Stimulated activated CD8-positive, alpha-beta memory T cell treated with anti-CD3 and anti-CD28 coated beads, Interleukin-4, amount 100 ng/mL, for 48 hours (primary cell): ENCODE measurements at places on chromosomes 3 and 15.

- DNase-seq, result no peak
Observed at GRCh38 chr15:32936283-32936918, 218.6 kb downstream of the GREM1 start.

GRCh38 chr3:65595222-65596028, 443.3 kb downstream of the MAGI1 start:
- DNase-seq, result no peak

DNA sequence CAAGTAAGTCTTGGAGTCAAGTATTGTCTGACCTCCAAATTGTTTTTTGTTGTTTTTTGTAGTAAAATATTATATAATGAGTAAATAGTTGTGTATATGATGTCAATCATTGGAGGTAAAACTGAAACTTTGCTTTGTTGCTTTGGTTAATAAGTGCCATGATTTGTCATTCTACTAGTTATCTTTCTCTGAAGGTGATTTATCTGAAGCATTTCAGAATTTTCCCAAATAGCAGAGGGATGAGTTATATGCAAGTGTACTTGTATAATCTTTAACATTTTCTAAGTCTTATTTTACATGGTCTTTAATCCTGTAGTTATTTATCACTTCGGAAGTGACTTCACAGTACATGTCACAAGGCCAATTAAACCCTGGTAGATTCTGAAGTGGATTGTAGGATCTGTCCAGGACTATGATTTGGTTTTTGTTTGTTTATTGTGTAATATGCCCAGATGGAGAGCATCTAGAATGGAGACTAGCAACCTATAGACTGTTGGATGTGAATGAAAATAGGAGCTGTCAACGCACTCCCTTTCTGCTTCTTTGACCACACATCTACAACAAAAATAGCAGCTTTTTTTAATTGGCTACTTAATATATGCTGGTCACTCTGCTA, 93.1 kb upstream of the SAMMSON start:
- no peak for DNase-seq

DNA sequence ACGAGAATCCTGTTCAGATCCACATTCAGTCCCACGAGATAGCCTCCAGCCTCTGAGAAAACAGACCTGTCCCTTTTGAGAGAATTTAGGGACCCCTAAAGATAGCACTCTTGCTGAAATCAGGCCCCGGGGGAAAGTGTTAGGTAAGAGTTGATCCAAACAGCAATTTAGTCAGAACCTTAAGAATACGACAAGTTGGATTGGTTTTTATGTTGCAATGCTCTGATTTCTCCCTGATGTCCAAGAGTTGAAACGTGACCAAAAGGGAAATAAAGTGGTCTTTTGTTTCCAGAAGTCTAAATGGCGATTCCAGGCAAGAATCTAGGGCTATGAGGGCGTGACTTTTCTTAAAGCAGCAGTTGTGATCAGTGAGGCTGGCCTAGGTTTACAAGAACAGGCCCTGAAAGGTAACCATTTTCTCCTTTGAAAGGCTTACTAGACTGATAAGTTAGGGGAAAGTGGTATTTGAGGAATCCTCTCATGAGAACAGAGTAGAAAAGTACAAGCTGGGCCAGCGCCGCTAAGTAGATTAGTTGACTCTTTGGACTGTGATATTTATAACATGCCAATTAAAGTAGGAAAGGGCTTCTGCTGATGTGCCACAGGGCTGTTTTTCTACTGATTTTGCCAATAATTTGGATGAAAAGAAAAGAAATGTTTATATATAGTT, 4.9 kb downstream of the MAN2A2 start:
- no peak for DNase-seq

DNA sequence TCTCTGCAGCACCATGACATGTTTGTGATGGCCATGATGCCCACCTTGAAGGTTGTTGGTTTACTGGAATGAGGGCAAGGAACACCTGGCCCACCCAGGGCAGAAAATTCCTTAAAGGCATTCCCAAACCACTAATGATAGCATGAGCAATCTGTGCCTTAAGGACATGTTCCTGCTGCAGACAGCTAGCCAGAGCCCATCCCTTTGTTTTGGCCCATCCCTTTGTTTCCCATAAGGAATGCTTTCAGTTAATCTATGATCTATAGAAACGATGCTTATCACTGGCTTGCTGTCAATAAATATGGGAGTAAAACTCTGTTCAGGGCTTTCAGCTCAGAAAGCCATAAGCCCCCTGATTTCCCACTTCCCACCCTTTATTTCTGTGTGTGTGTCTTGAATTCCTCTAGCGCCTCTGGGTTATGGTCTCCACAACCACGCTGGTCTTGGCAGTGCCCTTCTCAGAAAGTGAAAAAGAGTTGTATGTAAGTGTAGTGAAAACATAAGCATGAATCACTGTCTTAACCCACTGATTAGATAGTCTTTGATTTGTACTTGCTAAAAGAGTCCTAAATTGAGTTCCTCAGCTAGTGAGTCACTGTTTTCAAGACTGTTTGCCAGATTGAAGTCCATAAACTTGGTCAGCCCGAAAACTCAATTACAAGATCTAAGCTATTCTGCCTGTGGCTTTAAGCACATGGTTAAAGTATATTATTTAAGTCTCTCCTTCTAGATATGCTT, 19.0 kb upstream of the CCR2 start:
- peak; percentile 42 for DNase-seq

GRCh38 chr3:31671976-31672375, 139.3 kb downstream of the STT3B start:
- DNase-seq, result no peak

GRCh38 chr3:30342318-30343060, 263.9 kb upstream of the TGFBR2 start:
- DNase-seq, result no peak

GRCh38 chr3:66450390-66451022, 50.3 kb downstream of the LRIG1 start:
- DNase-seq, result no peak

DNA sequence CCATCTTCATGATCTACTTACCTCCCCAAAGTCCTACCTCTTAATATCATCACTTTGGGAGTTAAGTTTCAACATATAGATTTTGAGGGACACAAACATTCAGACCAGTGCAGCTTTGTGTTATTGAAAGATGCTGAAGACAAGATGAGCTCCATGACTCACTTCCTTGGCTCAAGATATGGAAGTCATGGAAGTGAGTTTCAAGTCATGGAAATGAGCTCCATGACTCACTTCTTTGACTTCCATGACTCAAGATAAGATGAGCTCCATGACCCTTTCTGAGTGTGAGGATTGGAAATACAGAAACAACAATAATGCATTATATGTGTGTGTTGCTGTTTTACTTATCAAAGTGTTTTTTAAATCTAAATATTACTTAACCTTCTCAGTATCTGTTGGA, 170.2 kb upstream of the TPRG1 start:
- DNase-seq, result no peak

GRCh38 chr15:25846377-25846776, 16.8 kb downstream of the ATP10A start:
- peak; percentile 70 for DNase-seq

GRCh38 chr3:17054301-17054981, 169.7 kb downstream of the PLCL2 start:
- DNase-seq, result no peak

DNA sequence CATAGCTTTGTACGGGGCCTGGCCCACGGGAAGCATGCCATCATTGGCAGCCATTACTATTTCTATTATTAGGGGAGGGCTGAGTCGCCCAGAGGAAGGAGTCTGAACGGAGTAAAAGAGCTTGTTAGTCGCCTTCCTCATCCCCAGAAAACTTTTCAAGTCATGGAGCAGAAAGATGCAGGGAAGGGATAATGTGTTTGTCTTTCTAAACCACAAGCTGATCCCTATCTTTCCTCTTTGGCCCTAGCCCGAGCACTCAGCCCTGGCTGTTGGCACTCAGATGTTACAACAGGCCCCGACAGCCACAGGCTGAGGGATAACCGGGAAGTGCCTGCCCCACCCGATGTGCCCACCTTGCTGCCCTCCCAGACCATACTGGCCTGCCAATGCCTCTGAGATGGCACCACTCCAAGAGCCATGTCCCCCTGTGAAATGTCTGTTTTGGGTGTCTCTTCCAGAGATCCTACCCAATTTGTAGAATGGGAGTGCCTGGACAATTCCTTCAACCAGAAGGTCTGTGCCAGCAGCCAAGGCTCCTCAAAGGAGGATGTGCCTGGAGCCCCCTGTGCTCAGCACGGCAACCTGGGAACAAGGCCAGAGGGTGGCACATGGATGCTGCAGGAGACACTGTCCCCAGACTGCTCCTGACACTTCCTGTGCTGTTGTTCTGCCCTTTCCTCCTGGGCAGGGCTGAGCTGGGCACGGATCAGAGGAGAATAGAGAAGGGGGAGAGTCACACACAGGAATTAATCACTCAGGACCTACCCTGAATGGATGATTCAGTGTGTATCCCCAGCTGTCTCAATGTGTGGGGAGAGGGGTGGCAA, 10.8 kb downstream of the PAK6 start:
- no peak for DNase-seq

- DNase-seq, result no peak
Observed at GRCh38 chr3:172176061-172176770, 136.8 kb downstream of the FNDC3B start.

DNA sequence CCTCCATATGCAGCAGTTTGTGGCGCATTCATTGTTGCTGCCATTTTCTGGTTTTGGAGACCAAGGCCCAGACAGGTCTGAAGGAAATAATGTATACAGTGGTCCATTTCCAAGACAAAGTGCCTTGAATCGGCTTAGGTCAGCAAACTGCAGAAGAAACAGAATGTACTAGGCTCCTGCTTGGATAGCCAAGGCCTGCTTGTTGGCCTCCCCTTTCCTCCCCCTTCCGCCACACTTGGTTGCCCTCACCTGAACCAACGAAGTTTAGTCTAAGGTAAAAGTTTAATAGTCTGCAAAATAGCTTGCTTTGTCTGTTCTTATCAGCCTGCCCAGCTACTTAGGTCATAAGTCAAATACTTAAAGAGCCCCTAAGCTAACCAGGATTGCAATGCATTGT, 12.0 kb upstream of the RTP3 start:
- DNase-seq, result no peak

DNA sequence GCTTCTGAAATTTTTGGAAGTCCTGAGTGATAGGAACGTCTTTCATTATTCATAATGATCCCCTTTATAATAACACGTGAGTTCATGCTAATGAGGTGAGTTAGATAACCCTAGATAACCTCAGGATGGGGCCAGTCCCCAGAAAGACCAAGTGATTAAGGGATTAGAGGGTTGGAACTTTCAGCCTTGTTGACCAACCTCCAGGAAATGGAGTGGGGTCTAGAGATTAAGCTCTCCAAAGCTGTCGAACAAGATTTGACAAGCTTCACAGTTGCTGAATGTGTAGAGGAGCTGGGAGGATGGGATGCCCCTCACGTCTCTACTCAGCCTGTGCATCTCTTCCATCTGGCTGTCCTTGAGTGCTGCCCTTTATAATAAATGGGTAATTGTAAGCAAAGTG, 107.1 kb downstream of the ZMAT3 start:
- no peak for DNase-seq

DNA sequence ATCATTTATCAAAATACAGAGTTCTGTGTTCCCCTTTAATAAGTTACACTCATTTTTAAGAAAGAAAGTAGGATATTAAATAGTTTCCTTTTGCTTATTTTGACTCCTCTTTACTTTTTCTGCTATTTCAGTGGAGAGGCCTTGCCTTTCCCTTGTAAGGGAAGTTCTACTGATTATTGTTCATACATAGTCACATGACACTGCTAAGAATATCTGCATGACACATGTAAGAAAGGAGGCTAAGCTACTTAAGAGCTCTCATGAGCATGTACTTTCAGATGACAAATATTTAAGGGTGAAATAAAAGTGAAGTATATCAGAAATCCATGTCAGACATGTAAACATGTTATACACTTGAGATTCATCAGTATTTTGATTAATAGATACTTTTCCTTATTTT, 39.0 kb downstream of the MYRIP start:
- no peak for DNase-seq

- DNase-seq, result no peak
Observed at GRCh38 chr15:43151688-43152087, 18.3 kb downstream of the TMEM62 start.

DNA sequence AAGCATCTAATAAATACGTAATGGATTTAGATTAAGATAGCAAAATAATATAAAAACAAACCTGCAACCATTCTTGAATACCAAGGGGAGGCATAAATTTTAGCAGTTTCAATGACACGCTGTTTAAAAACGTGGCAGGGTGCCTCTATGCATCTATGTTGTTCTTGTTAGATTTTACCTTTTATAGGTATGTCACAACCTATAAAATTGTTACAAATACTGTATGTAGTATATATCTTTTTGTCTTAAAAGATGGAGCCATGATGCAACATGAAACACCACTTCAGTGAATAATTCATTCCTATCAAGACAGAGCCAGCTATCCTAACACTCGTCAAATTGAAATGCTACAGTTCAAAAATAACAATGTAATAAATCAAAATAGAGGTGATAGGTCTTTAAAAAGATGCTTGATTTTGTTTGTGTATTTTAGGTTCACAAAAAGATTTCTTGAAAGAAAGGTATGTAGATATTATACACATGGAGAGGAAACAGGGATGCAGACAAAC, 1059.2 kb downstream of the ROBO1 start:
- DNase-seq, result no peak

DNA sequence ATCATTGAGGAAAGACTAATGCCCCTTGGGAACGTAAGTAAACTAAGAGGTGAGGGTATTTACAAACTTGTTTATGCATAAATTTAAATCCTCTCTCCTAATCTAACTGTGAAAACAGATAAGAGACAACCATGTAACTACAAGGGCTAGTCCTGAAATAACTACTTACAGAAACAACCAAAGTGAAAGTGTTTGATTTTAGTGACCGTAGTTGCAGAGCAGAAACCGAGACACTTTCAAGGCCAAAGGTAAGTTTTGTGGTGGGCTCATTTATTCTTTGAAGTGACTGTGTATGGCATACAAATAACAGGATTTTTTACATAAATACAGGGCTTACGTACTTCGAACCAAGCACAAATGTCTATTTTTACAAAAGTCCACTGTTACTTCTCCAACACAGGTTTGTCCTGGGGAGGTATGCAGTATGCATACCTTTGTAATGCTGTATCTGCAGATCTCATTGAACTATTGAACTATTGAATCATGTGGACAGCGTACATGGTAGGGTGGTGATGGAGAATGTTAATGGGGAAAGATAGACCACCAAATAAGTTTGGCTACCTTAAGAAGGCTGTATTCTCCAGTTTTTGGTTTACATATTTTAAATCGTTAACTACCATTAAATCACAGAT, 99.6 kb upstream of the RBMS3 start:
- DNase-seq, result no peak

GRCh38 chr3:62923066-62923465, 47.9 kb upstream of the CADPS start:
- no peak for DNase-seq

DNA sequence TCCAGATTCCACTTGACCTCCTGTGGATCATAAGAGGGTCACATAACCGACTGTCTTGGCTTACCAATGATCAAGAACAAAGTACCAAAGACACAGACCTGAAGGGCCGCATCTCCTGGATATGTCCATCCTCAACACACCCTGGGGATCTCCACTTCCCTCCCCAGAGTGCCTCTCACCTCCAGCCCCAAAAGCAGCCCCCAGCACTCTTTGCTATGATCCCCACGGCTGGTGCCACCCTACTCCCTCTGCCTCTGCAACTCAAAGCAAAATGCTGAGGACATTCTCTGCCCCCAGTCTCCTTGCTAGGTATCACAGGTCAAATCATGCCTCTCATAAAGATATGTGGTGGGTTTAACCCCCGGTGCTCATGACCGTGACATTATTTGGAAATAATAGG, 32.7 kb downstream of the SLCO2A1 start:
- no peak for DNase-seq
